Gastroesophageal sphincter (tissue), 4 donors: ENCODE measurements at places on chromosomes 13 and 19. TPM values are rescaled to one million over a fixed set of nuclear protein-coding genes. Genes with fewer than 3 reads are reported as not detected.

- no peak for ATAC-seq
These were observed 41.3 kb downstream of the RNASEH2B start for GRCh38 chr13:50950849-50951248.

GRCh38 chr13:20799726-20800416 lies 26.1 kb upstream of the EEF1AKMT1 start:
- ATAC-seq: no peak

PEG3 gene
- 16.2 TPM for total RNA-seq

SMIM44 gene
- not detected for total RNA-seq

MYO1F gene
- 12.1 TPM for total RNA-seq
